ENCODE measurements at places on chromosomes 5 and 9.

GRCh38 chr9:17928768-17929167 lies 349.9 kb downstream of the SH3GL2 start:
- DNase-seq, result no peak

DNA sequence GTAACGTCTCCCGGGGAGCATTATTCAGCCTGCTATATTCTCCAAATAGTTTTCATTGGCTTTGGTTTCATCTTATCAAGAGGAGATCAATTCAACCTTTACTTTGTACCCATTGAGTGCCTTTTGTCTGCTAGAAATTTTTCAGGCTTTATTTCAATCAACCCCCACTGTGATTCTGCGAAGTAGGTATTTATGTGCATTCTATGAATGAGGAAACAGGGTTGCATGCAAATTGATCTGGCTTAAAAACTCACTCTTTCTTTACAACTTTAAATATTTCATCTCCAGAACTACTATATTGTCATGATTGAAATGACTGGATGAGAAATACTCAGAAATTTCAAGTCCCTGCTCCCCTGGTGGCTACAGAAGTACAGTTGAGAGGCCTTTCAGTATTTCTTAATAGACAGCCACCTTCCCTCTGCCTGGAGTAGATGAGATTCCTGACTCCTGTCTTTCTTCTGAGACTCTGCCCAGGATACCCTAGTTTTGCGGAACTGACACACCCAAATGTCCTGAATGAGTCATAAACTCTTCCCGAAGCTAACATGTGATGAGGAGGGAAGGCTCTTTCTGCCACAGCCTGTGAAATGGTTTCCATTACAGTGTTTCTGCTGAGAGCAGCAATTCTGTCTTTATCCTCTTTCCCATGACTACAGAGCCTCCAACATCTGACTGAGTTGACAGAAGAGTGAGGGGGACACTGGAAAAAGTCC lies 52.6 kb upstream of the TNC start:
- DNase-seq, result peak; percentile 56

- no peak for DNase-seq
Measured at GRCh38 chr5:167503926-167504720, 787.3 kb upstream of the WWC1 start.

DNA sequence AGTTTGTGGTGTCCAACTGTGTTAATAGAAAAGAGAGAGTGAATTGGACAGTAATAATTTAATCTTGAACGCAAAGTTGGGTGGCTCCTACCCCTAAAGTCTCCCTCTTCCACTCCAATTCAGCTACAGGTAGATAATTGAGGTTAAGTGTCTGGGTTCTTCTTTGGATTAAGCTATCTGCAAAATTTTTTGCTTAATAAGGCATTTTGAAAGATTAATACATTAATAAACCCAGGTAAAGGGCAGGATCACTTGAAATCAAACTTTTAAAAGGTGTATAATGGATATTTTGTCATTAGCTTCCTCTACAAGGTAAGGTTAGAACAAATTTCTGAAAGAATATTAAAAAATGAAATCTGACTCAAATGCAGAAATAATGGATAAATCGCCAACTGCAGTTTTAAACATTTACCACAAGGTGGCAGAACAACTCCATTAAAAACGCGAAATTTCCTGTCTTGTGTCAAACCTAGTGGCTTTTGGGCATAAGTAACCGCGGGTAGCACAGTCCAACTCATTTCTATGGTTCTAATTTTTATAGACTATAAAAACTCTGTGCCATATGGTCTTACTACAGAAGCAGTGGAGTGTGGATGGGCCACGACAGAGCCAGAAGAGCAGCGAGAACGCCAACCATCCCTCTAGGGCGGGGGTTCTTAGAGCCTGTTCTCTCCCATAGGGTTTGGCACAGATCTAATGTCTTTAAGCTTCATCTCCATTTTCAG lies 276.5 kb downstream of the ARHGEF28 start:
- DNase-seq, result peak; percentile 82

- no peak for DNase-seq
Measured at GRCh38 chr9:93171261-93171990, 12.5 kb upstream of the WNK2 start.

- DNase-seq, result no peak
Measured at GRCh38 chr5:56060276-56061110, 65.7 kb upstream of the IL6ST start.

DNA sequence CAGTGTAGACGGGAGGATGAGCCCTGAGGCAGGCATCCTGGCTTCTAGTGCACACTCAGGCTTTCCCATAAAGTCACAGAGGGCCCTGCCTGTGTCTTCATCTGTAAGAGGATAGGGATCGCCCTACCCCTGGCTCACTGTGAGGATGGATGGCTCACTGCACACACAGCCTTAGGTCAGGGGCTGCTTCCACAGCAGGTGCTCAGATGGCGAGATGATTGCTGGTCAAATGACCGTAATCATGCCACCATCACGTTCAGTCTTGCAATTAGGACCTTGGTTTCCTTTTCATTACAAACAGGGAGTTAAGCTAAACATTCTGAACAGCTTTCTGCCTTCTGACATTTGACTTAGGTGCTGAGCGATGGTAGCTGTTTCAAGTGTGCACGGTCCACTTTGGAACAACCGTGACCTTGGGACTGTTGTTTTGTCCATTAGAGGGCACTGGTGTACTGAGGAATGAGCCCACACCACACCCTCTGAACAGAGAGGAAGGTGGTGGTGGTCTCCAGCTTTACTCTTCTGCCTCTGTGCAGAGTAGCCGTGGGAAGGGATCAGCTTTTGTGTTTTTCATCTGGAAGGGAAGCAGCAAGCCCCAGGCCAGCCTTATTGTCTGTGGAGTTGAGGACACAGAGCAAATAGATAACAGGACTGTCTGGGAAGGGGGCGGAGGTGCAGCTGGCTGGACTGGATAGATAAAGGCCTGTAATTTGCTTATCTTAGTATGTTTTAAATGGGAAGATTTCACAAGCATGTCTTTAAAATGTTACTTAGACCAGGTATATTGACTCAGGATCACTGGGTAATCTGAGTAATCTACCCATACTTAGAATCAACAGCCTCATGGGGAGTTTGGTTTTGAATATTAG lies 183.1 kb downstream of the TRIO start:
- DNase-seq, result no peak

- no peak for DNase-seq
Measured at GRCh38 chr5:11384441-11385250, 519.6 kb downstream of the CTNND2 start.

DNA sequence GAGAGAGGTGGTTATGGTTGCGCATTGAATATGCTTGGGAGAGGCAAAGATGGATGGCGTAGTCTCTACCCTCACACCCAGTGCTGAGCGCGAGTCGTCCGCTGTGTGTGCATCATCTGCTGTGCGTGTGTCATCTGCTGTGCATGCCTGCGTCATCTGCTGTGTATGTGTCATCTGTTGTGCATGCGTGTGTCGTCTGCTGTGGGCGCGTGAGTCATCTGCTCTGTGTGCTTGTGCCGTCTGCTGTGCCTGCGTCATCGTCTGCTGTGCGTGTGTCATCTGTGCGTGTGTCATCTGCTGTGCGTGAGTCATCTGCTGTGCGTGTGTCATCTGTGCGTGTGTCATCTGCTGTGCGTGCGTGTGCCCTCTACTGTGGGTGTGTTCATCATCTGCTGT lies 68.0 kb upstream of the IRX4 start:
- DNase-seq, result no peak

DNA sequence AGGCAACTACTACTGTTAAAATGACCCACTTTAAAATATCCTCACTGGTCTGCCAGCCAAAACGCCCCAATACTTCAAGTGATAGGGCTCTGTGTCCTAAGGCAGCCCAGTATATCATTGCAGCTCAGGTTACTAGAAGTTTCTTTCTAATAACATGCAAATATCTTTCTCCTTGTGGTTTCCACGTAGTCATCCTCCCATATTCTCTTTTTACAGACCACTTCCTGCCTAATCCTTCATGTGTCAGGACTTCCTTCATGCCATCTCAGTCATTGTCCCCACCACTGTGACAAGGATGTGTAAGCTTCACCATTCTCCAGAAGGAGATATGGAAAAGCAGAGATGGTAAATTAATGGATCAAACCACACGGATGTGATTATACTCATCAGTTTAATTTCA lies 813.7 kb downstream of the MAT2B start:
- no peak for DNase-seq

DNA sequence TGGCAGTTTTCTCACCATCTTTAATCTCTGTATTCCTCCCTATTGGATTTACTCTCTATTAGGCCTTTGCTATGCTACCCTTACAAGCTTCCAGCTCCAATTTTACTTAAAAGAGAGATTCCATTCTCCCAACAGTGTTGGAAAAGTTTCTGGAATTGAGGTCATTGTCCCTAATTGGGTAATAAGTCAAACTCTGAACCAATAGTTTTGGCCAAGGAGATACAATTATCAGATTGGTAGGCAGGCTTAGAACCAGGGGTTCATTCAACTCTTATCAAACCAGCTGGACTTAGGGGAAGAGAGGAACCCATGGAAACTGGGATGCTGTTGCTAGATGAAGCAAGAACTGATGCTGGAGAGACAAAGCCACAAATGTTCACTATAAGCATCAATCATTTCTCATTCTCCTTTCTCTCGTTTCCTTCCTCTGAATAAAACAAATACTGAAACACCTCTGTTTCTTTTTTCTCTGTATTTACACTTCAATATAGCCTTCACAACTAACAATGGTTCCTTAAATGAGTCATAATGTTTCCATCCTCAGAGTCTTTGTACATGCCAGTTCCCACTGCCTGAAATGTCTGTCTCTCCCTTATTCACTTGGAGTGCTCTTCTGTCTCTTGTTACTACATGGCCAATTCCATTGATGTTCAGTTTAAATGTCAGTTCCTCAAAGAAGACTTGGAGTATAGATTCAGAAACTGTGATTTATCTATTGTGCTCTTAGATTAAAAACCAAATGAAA lies 587.3 kb downstream of the GABRG2 start:
- no peak for DNase-seq

DNA sequence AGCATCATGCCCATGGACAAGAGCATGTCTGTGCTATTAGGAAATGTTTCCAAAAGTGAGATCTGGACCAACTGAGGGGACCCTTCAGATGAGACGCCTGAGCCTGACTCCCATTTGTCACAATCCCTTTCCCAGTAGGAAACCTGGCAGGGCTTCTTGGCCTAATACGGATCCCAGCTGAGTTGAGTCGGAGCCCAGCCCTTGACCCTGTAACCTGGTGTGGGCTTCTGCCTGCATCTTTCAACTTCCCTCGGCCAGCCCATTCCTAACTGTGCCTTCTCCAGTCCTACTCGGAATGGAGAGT lies 148.3 kb downstream of the IRX2 start:
- DNase-seq, result no peak

GRCh38 chr9:16191691-16192402 lies 639.0 kb downstream of the CCDC171 start:
- DNase-seq, result peak; percentile 95

DNA sequence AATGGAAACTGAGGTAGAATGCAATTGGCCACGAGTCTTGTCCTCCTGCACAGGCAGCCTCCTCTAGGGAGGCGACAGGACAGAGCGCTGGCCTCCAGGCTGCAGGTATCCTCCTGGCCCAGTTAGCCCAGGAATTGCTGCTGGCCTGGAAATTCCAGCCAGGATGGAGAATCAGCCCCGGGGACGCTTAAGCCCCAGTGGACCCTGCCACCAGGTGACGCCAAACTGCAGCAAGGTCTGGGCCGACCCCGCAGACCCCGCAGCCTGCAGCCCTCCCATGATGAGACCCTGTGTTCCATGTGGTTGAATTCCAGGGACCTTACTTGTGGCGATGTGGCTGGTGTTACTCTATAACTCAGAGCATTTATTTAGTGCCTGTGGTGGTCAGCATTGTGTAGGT lies 7.3 kb downstream of the CACFD1 start:
- no peak for DNase-seq

GRCh38 chr9:134328841-134329575 lies 2.8 kb downstream of the RXRA start:
- peak; percentile 36 for DNase-seq

GRCh38 chr5:97657239-97657638 lies 474.2 kb upstream of the RIOK2 start:
- no peak for DNase-seq

DNA sequence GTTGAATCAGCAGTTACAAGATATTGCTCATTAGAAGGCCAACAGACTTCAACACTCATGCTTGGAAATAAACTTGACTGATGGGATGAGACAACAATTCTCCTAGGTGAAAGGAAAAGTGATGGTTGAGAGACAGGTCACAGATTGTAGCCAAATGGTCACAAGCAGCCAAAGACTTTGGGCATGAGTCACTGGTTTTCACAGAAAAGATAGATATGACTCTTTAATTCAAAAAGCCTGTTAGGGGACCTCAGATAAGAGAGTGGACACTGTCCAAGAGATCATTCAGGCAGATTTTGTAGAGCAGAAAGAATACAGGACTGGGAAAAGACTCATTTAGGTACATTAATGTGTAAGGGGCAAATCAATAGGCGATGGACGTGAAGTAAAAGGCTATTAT lies 982.5 kb downstream of the MAT2B start:
- no peak for DNase-seq

- no peak for DNase-seq
Measured at GRCh38 chr9:70385426-70385825, 29.0 kb downstream of the KLF9 start.

DNA sequence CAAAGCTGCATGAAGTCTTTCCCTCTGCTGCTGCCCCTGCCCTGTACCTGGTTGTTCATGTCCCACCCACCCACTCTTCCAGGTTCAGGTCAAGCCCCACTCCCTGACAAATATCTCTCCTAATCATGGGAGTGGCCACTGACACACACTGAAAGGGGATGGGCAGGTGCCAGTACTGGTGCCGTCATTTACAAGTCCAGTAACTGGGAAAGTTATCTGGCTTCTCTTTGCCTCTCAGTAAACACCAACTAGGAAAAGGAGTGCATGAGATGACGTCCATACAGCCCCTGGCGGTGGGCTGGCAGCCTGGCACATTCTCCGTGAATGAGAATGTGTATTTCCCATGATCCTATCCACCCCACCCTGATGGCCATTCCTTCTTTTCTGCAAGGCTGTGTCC lies 225.2 kb downstream of the FSTL4 start:
- no peak for DNase-seq

GRCh38 chr5:107477492-107477891 lies 193.2 kb downstream of the EFNA5 start:
- DNase-seq, result no peak

GRCh38 chr9:3863111-3863528 lies 337.3 kb upstream of the RFX3 start:
- DNase-seq, result peak; percentile 58

DNA sequence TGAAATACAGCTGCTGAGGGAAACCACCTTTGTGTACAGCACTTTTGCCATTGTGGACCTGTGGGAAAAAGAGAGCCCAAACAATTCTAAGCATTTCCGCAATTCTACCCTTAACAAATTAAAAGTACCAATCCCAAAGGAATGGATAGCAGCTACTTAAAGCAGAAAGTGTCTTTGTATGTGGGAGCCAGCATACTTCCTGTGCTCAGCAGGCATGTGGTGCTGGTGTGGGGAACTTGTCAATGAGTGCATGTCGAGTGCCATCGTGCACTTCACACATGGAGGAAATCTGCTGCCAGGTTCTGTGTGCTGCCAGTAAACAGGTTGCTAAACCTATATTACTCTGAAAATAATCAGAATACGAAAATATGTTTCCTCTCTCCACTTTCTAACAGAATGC lies 399.0 kb downstream of the LRRC70 start:
- peak; percentile 1 for DNase-seq

GRCh38 chr9:123480096-123480495 lies 124.1 kb downstream of the CRB2 start:
- DNase-seq, result no peak

Measured in choroid plexus epithelial cell (primary cell).